ENCODE measurements at places on chromosomes 7 and 10.

- no peak for DNase-seq
Observed at GRCh38 chr10:71220689-71221540, 8.5 kb downstream of the UNC5B start.

GRCh38 chr10:110843031-110843430 is 28.7 kb upstream of the PDCD4 start:
- peak; percentile 64 for DNase-seq

DNA sequence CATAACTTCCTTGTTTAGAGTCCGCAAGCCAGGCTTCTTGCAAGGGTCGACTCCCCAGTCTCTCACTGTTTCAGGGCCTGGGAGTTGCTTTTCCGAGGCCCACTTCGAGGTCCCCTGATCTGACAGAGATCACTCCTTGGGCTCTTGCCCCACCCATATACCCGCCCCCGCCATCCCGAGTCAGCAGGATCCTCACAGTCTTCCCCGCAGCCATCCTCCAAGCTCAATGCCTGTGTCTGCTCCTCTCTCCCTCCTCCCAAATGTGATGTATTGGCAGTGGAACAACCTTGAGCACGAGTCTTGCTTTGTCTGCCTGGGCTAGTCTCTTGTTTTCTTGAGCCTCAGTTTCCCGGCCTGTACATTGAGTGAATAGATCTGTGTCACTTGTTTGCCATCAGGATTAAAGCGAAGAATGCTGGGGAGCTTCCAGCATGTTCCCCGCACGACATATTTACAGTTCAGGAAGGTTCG is 2.4 kb upstream of the HMX2 start:
- DNase-seq: no peak

GRCh38 chr7:44265728-44266127 is 59.7 kb downstream of the CAMK2B start:
- no peak for DNase-seq

- no peak for DNase-seq
Observed at GRCh38 chr7:138887085-138887710, 89.2 kb upstream of the ATP6V0A4 start.

DNA sequence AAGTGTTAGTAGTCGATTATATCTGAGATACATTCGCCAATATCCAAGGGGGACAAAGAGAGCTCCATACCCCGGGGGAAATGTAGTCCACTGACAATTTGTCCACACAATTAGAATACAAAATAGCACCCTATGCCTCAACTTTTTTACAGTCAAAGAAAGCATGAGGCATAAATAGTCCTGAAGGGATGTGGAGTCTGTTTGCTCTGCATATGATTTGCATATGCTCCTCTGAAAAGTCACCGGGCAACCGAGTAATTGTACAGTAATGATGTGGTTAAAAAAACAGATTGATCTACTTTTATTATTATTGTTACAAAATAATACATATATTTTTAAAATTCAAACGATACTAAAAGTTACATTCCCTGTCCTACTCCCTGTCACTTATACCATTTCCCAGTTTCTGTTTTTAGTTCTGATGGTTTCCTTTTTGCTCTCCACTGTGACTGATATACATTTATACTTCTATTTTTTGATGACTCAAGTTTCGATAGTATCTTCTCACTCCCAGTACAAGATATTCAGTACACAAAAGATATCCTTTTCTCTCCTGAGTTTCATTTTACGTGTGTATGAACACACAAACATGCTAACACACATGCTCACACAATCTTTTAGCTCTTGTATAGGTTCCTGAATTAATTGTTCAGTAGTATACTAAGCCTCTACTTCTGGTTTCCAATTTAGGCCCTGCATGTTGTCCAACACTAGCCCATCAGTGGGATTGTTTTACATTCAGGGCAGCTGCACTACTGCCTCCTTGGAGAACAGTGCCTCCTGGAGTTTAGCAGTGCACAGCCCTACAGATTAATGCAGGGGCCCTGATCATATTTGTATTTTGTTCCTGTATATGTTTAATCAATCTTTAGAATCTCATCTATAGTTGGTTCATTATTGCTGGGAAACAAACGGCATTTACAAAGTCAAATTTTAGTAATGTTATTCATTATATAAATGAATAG is 130.9 kb downstream of the TES start:
- no peak for DNase-seq

- DNase-seq: no peak
Observed at GRCh38 chr10:96047004-96047649, 3.7 kb downstream of the CCNJ start.

DNA sequence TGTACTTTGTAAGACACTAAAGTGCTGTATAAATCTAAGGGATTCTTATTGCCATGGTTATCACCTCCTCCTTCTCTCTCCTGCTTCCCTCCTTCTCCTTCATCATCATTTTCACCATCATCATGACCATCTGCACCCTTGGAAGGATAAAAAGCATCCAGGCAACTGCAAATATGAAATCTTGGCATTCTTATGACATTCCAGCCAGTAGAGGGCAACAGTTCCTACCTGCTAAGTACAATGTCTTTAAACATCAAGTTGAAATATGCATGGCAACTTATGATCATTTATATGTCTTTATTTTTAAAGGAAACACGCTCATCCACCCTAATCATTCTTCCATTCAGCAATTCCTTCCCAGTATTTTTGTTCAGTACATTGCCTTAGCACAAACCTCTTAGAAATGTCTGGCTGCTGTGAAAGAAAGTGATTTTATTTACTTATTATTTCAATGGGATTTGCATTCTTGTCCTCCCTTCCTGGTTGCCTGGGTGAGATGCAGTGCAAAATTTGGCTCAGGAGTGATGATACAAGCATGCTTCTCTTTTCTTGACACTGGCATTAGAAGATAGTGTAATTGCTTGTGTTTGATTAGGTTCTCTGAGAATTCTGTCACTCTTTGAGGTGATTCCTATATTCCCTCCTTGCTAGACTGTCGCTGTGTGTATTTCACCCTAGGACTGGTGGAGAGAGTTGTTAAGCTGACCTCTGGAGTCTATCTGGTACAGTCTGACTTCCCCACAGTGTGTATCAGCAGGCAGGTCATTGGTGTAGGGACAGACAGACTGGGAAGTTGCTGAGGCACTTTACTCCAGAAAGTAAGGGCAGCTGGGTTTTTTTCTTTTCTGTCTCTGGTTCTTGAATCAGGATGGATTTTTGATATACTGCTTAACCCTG is 188.5 kb upstream of the BMPER start:
- no peak for DNase-seq

- no peak for DNase-seq
Observed at GRCh38 chr10:74488907-74489306, 337.5 kb upstream of the KAT6B start.

- DNase-seq: no peak
Observed at GRCh38 chr10:8636371-8636770, 581.9 kb downstream of the GATA3 start.

Data from stimulated activated naive CD8-positive, alpha-beta T cell treated with anti-CD3 and anti-CD28 coated beads, Interleukin-15, Interleukin-2, amounts not matched to agents 100 U/mL and 50 U/mL, for 24 hours (primary cell).